Naive B cell (primary cell): ENCODE measurements at places on chromosomes 6 and 20.

DNA sequence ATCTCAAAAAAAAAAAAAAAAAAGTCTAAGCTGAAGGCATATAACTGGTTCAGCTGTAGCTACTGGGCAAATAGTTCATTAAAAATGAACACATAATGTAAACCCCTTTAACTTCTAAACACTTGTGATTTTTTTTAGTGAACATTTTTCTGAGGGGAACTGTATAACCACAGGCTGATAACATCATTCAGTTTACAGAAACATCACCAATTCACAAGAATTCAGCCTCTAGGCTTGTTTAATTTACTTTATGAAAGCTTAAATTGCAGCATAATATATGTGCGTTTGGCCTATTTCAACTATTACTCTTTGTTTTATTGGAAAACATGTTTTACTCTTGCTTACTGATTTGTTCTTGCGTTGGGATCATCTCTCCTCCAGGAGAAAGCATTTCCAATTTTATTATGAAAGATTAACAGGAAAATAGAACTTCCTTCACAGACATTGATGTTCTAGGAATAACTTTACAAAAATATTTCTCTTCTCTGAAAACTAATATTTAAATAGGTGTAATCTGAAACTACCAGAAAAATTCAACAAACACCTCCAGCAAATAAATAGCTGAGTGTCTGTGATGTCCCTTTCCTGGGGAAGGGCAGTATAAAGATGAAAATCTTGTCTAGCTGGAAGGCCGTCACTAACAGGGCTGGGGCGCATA, 284.5 kb downstream of the UST start:
- no peak for DNase-seq

DNA sequence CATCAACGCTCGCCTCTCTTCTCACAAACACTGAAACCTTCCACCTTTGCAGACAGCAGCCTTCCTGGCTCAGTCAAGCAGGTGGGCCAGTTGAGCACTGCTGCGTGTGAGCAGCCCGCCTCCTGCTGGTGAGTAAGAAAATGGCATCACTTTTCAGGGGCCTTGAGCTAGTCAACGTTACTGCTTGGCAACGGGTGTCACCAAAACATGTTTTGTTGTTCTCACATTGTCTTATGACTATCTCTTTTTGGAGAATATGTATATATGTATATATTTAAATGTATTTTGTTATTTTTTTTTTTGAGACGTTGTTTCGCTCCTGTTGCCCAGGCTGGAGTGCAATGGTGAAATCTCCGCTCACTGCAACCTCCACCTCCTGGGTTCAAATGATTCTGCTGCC, 97.0 kb upstream of the AGPAT4 start:
- peak; percentile 45 for DNase-seq

GRCh38 chr6:112144145-112144926, 56.9 kb downstream of the FAM229B start:
- no peak for DNase-seq

GRCh38 chr6:148926478-148926877, 179.6 kb downstream of the UST start:
- no peak for DNase-seq

GRCh38 chr20:55964790-55965189, 40.5 kb downstream of the CBLN4 start:
- DNase-seq = no peak

DNA sequence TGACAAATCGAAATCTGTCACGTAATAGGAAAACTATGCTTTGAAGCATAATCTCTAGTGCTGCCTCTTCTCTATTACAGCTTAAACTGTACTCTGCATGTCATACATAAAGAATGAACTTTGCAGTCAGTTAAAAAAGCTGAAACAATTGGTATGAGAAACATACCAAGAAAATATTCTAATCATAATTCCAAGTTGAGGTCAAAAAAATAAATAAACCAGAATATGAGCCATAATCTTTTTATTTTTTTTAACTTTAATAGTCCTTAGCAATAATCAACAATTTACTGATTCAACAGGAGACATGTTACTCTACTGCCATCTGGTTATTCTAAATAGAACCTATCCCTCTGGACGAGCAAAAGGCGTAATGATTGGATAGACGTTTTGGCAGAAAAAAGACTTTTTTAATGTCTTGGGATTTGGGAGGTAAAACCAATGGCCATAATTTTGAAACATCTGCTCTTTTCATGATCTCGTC, 224.4 kb upstream of the FLRT3 start:
- no peak for DNase-seq

GRCh38 chr20:47713878-47714450, 71.3 kb downstream of the SULF2 start:
- DNase-seq = no peak

GRCh38 chr6:5053864-5054244, 31.3 kb upstream of the PPP1R3G start:
- no peak for DNase-seq

DNA sequence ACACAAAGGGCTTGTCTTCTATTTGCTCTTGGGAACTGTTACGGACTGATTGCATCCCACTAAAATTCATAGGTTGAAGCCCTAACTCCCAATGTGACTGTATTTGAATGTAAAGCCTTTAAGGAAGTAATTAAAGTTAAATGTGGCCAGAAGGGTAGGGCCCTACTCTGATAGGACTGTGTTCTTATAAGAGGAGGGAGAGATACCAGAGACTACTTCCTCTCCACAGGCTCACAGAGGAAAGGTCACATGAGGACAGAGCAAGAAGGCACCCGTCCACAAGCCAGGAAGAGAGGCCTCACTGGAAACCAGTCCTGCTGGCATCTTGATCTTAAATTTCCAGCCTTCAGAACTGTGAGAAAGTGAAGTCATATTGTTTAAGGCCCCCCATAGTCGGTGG, 211.9 kb downstream of the CDH26 start:
- DNase-seq = no peak

GRCh38 chr20:41390889-41391288, 24.3 kb upstream of the EMILIN3 start:
- no peak for DNase-seq

DNA sequence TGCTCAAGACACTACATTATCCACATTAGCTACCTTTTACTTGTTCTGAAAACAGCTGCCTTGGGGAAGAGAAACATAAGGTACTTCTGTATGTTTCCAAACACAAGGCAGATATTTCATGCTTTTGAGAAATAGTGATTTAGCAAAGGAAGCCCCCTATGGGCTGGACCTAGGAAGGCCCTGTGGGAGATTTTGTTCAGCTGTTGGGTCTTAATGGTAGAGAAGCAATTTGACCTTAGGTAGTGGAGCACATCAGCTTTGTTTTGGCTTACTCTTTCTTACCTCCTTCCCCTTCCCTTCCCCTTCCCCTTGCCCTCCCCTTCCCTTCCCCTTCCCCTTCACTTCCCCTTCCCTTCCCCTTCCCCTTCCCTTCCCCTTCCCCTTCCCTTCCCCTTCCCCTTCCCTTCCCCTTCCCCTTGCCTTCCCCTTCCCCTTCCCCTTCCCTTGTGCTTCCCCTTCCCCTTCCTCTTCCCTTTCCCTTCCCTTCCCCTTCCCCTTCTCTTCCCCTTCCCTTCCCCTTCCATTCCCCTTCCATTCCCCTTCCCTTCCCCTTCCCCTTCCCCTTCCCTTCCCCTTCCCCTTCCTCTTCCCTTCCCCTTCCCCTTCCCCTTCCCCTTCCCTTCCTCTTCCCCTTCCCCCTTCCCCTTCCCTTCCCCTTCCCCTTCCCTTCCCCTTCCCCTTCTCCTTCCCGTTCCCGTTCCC, 84.6 kb downstream of the ANKS1A start:
- no peak for DNase-seq

- DNase-seq = peak; percentile 7
Observed at GRCh38 chr6:87029711-87030314, 65.1 kb downstream of the CGA start.

DNA sequence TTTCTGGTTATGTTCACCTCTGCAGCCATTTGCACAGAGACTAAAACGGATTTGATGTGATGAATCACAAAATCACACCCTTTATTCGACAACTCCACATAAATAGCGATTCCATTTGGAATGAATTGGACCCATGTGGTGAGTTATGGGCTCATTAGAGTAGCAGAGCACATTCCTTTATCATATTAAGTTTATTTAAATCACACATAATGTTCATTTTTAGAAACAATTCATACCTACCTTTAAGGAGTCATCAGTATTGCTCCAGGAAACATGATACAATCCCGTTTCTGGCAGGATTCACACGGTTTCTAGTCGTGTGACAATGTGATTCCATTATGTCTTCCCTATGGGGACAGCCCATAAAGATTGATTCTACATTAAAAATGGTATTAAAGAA, 303.5 kb downstream of the CDH4 start:
- DNase-seq = no peak

DNA sequence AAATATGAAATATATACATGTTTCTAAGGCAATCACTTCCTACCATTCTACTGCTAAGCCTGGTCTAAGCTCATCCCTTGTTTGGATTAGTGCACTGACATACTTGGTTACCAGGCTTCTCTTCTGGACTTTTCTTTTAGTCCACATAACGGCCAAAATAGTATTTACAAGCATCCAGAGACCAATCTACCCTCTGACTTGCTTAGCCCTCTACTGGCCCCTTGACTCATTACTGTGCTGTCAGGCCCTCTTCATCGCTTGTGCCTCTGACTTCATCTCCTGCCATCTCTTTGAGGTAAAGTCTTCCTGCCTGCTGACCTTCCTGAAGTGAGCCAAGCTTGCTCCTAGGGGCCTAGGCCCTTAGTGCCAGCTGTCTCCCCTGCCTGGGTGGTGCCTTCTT, 35.1 kb downstream of the TULP4 start:
- no peak for DNase-seq

DNA sequence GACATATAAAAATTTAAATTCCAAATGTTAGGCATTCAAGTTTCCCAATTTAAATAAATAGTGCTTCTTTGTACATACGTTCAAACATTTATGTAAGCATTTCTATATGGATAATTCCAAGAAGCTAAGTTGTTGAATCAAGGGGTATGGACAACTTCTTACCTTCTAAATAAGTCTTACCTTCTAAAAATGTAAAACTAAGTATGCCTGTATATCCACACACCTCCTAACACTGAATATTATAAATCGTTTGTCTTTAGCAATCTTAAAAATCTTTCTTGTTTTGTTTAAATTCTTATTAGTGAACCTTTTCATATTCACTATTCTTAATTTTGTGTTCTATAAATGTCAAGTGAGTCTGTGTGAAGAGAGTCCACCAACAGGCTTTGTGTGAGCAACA, 2.5 kb upstream of the ZSCAN16 start:
- no peak for DNase-seq

DNA sequence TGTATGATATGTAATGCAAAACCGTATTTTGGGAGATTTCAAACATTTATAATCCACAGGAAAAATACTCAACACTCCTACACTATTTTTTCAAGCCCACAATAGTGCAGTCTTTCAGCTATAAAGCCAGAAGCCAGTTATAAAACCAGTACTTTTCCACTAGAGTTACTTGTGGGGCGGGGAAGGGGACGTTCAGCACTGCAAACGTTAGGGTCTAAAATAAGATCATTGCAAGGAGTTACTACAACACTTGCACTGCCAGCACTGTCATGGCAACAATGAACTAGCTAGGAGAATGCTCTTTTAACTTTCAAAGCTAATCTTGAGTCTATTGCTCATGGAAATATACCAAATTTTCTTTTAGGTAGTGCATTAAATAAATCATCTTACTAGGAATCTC, 14.7 kb downstream of the SESN1 start:
- no peak for DNase-seq

DNA sequence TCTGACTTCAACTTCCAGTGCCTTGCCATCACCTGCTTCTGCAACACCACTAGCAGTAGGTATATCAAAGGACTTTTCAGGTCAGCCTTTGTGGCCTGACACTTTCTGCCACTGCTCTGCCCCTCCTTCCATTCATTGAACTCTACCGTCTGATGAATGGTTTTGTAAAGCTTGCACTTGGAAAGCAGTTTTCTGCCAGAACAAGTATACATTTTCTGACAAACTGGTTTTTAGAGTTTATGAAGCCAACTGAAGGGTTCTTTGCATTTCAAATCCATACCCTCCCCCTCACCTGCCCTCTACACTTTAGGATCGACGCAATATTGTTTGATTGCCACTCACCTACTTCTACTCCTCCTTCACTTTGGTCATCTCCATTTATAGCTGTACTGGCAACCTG, 603.1 kb downstream of the HACE1 start:
- no peak for DNase-seq

DNA sequence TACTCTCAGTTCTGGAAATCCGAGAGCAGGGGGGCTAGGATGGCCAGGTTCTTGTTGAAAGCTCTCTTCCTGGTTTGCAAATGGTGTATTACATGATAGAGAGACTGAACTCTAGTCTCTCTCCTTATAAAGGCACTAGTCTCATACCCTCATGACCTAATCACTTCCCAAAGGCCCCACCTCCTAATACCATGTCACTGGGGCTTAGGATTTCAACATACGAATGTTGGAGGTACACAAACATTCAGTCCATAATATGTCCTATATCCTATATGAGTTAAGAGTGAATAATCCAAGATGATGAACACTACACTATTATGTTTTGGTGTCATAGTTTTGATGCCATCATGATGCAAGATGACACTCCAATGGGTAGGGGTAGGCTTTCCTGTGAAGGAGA, 20.0 kb upstream of the TXLNB start:
- no peak for DNase-seq

DNA sequence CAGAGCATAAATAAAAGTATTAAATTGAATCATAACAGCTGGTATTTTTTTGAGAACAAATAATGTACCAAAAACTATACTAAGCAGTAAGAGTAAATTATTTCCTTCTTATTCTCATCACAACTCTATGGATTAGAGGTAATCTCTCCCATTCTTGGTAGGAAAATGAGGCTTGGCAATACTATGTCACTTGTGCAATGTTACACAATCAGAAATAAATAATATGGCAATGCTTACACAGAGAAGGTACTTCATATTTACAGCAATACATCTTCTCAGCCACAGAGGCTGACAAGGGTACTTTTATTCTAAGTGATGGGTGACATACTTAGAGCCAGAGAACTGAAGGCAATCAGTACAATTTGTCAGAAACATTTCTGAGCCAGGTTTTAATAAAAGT, 3.9 kb downstream of the DST start:
- DNase-seq = no peak

DNA sequence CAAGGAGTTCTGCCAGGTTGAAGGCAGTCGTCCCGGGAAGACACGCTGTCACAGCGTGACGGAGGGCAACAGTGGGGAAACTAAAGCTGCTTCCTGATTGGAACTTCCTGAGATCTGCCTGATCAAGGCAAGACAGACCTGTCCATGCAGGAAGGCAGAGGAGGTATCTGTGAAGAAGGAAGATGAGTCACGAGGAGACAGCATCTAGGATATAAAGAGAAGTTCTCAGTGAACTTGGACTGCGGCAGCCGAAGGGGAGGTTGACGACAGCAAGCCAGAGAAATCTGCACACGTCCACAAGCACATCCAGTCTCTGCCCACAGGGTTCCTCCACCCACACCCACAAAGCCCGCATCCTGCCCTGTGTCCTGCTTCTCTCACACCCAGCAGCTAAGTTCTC, 38.6 kb downstream of the PREP start:
- no peak for DNase-seq
